ENCODE measurements at places on chromosomes 7 and 10.
A peak's percentile ranks its signal among the peaks of the same experiment; 100 is the strongest.

- no peak for DNase-seq
These were observed 29.7 kb upstream of the DNAJB6 start for GRCh38 chr7:157306846-157307838.

GRCh38 chr10:131400513-131400912, 89.0 kb upstream of the TCERG1L start:
- DNase-seq = no peak

DNA sequence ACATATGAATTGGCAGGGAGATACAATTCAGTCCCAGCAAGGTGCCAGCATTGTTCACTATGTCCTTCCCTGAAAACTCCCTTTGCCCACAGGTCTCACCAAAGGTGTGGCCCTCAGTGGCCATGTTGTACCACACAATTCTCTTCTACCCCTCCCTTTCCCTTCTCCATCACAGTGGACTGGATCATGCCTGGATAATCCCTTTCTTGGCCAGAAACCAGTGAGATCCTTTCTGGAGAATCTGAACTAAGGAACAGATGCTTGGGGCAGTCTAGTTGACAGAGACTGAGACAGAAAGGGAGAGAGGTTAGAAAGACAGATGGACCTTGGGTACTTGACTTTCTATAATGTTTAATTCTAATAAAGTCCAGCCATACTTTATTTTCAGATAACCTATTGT, 9.5 kb downstream of the NMT2 start:
- no peak for DNase-seq

DNA sequence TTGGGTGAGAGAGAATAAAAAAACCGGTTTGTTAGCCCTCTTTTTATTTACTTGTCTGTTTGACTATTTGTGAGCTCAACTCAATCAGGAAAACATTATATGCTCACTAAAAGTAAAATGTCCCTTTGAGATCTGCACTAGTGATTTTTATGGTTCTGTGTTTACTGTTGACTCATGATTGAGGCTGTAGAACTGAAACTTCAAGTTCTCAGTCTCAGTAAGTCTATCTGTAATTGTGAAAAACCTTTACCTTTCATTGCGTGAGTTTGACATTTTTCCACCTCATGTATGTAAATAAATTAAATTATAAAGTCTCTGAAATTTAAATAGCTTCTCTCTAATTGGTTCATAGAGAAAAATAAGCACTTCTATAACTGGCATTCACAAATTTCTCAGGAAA, 17.0 kb upstream of the CASD1 start:
- no peak for DNase-seq

DNA sequence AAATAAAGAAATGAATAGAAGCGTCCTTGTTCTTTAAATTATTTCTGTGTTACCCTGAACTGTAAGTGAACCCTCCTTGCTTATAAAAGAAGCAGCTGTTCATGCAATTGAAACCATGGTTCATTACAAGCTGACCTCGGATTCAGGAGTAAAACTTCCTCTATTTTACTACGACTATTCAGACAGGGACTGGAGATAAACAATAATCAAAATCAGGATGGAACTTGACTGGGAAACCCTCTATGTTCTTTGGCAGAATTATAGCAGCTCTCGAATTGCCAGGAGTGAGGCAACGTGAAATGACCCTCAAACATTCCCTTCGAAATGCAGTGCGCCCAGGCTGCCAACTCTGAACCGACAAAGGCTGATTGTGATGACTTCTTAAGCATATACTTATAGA, 172.1 kb downstream of the CYP26A1 start:
- no peak for DNase-seq

DNA sequence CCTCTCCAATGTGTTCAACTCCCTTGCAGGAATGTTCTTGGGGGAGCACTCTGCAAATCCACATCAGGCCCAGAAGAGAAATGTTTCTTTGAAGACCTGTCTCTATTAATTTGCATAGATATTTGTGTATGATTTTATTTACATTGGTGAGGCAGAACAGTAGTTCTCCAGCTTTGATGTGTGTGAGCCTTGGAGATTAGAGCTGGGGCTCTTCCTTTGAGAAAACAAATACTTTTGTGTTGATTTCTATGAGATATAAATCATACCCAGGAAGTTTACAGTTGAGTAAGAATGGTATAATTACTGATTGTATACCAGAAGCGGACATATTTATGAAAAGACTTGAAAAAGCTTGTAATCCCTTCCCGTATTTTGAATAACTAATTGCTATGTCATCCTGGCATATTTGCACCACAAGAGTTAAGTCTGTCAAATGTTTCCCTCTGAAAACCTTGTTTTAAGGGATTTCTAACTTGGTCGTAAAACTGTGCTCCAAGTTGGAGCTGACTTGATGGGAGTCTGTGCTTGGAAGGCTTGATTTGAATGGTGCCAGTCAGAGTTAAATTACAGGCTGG, 468.5 kb downstream of the LRMDA start:
- no peak for DNase-seq

GRCh38 chr7:68813551-68814080, 784.7 kb upstream of the AUTS2 start:
- DNase-seq = no peak

DNA sequence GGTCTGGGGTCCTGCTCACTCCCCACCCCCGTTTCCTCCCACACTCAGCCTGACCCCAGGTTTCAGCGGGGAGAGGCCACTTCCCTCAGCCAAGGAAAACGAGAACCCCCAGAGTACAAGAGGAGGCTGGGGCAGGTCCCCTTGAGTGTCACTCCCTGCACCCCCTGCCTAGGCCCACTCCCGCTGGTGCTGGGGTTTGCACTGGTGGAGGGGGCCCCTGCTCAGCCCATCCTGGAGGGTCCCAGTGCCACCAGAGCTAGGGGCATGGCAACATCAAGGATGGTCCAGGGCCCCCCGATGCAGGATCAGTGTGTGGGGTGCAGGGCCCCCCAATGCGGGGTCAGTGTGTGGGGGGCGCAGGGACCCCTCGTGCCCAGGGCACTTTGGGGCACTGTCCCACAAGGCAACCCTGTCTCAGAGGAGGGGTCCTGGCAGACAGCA, 70.5 kb upstream of the KCTD7 start:
- no peak for DNase-seq

DNA sequence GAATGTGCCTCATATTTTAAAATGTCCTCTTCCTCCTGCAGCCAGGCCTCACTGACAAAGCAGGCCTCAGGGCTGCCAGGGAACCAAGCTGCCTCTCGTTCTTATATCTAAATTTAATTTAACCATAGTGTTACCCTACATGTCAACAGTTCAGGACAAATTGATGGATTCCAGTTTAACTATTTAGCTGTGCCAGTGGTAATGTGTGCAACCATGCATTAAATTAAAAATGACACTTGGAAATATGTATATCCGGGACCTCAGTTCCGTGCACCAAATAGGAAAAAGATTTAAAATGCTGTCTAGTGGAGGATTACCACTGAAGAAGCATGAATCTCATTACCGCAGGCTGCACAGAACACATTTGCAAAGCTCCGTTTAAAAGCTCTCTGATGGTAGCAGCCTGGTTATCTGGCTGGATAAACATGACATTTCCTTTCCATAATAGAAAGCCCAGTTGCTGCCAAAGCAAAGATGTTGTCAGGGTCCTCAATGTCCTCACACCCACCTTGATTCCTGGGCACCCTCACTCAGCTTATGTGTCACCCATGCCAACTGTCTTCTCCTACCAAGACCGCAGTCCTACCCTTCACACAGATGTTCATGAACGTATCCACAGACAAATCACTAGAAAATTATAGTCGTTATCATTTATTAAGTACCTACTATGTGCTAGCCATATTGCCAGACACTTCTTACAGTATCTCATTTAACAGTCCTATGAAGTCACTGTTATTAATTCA, 73.3 kb upstream of the FRMD4A start:
- no peak for DNase-seq

- no peak for DNase-seq
These were observed 421.4 kb upstream of the CELF2 start for GRCh38 chr10:10596256-10596655.

DNA sequence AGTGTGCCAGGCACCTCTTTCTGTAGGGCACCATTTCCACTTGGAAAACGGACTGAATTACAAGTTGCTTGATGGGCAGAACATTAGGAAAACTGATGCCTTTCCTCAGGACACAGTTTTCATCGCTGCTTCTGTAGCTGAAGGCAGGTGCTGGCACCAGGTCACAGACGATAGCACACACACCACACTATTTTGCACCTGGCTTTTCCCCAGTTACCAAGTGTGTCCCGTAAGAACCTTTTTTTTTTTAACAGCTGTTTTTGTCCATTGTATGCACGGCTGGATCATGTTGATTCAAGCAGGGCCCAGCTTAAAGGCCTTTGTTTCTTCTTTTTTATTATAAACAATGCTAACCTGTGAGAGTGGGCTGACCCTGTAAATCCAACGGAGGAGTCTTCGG, 1.3 kb upstream of the GET4 start:
- DNase-seq = no peak

- no peak for DNase-seq
These were observed 817 bp upstream of the DNAJB6 start for GRCh38 chr7:157335991-157336382.

GRCh38 chr7:32539919-32540531, 44.7 kb downstream of the AVL9 start:
- DNase-seq = no peak

- no peak for DNase-seq
These were observed 1.2 kb downstream of the OR2A12 start for GRCh38 chr7:144087230-144087629.

DNA sequence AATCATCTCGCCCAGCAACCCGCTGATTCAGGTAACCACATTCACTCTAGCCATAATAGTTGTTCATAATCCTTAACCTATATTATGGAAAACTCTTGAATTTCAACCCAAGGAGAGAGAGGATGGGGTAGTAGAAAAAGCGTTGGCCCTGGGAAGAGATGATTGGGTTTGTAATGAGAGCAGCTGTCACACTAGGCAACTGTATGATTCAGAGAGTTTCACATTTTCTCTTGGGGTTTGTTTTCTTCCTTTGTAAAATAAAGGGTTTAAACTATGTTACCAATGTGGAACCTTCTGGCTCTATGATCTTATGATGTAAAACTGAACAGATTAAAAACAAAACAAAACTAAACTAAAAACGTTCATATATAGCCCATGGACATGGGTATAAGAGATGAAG, 705.2 kb upstream of the IGFBP3 start:
- no peak for DNase-seq

DNA sequence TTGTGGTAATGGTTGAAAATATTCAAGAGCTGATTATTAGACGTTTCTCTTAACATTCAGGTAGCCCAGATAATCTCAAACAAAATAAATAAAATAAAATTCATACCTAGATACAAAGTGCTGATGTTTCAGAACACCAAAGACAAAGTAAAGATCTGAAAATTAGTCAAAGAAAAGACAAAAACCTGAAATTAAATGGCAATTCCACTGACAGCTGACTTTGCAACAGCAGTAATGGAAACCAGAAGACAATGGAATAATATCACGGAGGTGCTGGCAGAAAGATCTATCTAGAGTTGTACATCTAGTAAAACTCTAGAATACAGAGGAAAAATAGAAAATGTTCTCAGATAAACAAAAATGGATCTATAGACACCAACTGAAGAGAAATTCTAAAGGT, 58.0 kb upstream of the IKZF1 start:
- no peak for DNase-seq

GRCh38 chr10:1378473-1378872, 322.3 kb downstream of the WDR37 start:
- DNase-seq = no peak

DNA sequence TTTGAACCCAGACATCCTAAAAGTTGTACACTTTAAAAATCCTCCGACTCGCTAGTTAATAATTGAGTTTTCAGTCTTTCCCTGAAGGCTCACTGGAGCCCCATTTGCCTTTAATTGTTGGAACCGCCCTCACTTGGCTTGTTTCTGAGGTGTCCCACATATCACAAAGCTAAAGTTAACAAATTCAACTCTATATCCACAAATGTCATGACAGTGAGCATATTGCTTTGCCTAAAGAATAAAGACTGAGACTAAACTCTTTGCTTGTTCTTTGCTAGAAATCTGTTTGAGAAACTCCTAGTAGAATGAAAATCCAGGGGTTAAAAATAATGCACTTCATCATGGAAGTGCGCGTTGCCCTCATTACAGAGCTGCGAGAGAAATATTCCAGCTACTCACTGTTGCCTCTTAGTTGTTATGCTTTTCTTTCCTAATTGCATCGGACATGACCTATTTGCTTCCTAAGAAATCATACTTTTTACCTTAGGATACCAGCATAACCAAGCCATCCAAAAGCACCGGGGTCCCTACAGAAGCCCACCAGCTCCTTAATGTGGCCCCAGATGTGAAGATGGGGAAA, 752 bp downstream of the THSD7A start:
- no peak for DNase-seq

DNA sequence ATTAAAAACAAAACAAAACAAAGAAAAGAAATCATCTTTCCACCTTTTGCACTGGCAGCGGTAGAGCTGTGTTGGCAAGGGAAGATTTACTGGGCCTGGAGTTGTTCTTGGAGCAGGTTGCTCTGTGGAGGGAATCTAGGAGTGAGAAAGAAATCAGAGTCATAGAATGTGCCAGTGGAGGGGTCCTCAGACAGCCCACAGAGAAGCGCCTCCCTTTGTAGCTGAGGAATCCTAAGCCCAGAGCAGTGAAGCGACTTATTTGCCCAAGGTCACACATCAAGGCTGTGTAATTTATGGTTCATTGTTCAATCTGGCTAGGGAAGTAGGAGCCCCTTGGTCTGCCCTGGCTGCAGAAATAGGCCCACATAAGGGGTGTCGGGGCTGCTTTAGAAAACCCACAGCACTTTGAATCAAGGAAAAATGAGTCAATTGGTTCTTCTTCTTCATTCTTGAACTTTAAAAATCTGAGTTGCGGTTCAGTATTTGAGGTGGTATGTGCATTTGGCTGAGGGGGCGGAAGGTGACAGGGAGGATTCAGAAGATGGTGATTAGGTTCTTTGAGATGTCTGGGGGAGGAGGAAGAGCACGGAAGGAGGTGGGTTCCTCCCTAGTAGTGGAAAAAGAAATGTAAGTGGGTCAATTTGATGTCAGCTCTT, 253.7 kb downstream of the PTEN start:
- peak; percentile 38 for DNase-seq

DNA sequence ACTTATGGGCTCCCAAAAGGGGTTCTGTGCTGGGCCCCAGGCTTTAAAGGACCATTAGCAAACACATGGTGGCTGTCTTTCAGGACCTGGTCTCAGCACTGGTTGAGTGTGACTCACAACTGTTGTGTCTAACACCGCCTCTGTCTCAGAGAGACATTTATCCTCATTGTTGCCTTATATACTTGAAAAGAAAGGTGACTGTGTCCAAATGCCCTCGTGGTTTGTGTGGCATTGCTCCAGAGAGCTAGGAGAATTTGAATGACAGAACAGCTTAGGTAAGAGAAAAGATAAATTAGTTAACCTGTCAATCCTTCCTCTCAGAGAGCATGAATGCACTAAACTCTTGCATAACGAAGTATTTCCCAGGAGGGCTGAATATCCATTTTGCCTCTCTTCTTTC, 14.5 kb upstream of the FAM13C start:
- DNase-seq = no peak

GRCh38 chr10:6667679-6668270, 87.7 kb upstream of the PRKCQ start:
- peak; percentile 39 for DNase-seq

- DNase-seq = no peak
These were observed 32.8 kb downstream of the MKRN1 start for GRCh38 chr7:140446467-140446866.

Data from activated CD4-positive, alpha-beta T cell treated with anti-CD3 and anti-CD28 coated beads, Interleukin-2, amount 50 U/mL, for 4 hours (primary cell).